Spinal cord (tissue), 10 donors: ENCODE measurements at places on chromosomes 5 and 9. TPM values are rescaled to one million over a fixed set of nuclear protein-coding genes. Genes with fewer than 3 reads are reported as not detected.

GRCh38 chr5:62568143-62568542, 10.5 kb upstream of the LRRC70 start:
- no peak overlapping the region for H3K27ac ChIP-seq
- no peaks in the 10 kb centered on the region for H3K4me1 ChIP-seq
- peaks cover 4% of the 10 kb centered on the region for H3K36me3 ChIP-seq
- H3K27me3 ChIP-seq = no peaks in the 10 kb centered on the region
- no peak overlapping the region for H3K4me3 ChIP-seq

GRCh38 chr5:39302472-39302871, 61.8 kb downstream of the C9 start:
- no peaks in the 10 kb centered on the region for H3K36me3 ChIP-seq
- no peak for DNase-seq
- H3K4me3 ChIP-seq = no peak overlapping the region

DNA sequence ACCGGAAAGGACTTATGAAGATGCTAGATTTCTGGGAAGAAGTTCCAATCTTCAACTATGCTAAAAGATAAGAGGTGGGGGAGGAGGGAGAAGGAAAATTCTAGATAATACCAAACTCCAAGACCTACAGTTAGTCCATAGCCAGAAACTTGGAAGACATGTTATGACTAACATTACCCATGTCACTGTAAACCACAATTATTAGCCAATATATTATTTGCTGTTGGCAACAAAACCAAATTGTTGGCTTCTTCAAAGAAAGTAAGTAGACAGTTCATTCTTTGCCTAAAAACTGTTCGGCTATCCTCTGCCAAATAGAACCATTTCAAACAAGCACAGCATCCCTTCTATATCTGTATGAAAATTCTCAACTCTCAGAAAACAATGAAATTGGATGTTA, 25.1 kb downstream of the PRLR start:
- DNase-seq = no peak
- H3K27me3 ChIP-seq = no peaks in the 10 kb centered on the region
- H3K4me1 ChIP-seq = no peaks in the 10 kb centered on the region

- H3K36me3 ChIP-seq = peaks cover 15% of the 10 kb centered on the region
- H3K27me3 ChIP-seq = no peaks in the 10 kb centered on the region
- H3K4me3 ChIP-seq = no peak overlapping the region
- no peak overlapping the region for H3K27ac ChIP-seq
- no peaks in the 10 kb centered on the region for H3K4me1 ChIP-seq
Observed at GRCh38 chr5:64229163-64229774, 63.6 kb downstream of the RNF180 start.

DNA sequence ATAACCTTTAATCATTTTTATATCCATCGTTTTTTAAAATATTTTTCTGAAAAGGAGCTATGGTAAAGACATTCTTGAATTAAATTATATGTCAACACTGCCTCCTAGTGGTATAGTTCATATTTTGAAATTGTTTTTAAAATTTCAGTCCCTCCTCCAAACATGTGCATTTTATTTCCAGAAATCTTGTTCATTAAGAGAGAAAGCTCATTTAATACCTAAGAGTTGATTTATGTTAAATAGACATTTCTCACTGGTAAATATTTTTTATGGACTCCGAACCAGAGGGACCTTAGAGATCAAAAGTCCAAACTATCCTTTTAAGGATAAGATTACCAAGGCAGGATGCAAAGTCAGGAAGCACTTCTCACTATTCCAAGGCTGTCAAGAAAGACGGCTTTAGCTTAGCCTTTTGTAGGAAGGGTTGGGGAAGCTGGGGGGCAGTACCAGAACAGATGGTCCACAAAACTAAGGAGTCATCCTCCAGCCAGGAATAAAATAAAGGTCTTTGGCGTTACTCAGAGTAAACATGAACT, 21.6 kb downstream of the BHMT start:
- H3K27me3 ChIP-seq = no peaks in the 10 kb centered on the region
- peaks cover 3% of the 10 kb centered on the region for H3K4me1 ChIP-seq
- peak; percentile 75 for DNase-seq

- no peaks in the 10 kb centered on the region for H3K27me3 ChIP-seq
- no peak overlapping the region for H3K27ac ChIP-seq
- H3K4me1 ChIP-seq = no peaks in the 10 kb centered on the region
Observed at GRCh38 chr9:86652736-86653135, 294.6 kb downstream of the GAS1 start.

GRCh38 chr5:10602031-10602806, 38.3 kb downstream of the ANKRD33B start:
- no peaks in the 10 kb centered on the region for H3K27me3 ChIP-seq
- no peak overlapping the region for H3K4me3 ChIP-seq
- no peaks in the 10 kb centered on the region for H3K36me3 ChIP-seq

LEAP2 gene
- 1.8 TPM for total RNA-seq
